ENCODE measurements at places on chromosomes 2 and 18.
A peak's percentile ranks its signal among the peaks of the same experiment; 100 is the strongest.

DNA sequence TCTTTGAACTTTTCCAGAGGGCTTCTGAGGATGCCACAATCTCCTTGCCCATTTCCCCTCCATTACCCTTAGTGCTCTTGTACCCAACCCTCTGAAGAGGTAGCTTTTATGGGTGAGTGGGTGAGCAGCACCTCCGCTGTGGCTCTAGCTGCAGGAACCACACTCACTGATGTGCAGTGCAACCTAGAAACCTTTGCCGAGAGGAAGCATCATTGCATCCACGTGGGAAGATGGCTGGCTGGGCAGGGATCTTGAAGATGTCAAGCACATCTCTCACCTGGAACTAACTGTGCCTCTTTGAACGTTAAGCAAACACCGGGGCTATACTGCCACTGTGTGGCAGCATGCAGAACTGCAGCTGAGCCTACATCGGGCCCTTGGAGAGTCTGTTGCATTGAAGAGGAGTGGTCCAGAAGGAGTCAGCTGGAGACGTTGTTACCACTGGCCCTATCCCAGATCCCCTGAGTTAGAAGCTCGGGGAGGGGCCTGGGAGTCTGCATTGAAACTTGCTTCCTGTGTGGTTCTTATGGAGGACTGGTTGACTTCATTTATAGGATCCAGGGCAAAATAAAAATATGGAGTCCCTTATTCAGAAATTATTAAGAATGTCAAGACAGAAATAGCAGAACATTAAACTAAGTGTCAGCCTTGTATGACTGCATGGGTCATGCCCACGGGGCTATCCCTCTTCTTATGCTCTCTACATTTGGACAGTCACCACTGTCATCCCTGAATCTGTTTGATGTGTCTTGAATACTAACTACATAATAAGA lies 28.7 kb downstream of the IGFBP5 start:
- DNase-seq = peak; percentile 66

GRCh38 chr2:20062615-20063545 lies 11.5 kb upstream of the LAPTM4A start:
- no peak for DNase-seq

DNA sequence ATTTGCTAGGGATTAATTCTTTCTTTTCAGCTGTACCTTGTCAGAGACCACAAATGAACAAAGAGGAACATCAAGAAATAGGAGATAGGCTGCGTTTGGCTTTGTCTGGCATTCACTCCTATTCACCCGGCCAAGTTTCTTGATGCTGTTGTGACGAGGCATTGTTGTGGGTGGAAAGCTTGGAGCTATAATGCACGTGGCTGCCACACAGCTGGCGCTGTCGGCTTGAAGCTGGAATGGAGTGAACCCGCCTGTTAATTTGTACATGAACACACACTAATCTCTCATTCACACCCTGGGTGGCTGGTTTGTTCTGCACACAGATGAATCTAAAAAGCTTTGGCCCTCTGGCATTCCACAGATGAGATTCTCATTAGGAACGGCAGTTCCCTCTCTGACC lies 274.9 kb upstream of the GYPC start:
- no peak for DNase-seq

DNA sequence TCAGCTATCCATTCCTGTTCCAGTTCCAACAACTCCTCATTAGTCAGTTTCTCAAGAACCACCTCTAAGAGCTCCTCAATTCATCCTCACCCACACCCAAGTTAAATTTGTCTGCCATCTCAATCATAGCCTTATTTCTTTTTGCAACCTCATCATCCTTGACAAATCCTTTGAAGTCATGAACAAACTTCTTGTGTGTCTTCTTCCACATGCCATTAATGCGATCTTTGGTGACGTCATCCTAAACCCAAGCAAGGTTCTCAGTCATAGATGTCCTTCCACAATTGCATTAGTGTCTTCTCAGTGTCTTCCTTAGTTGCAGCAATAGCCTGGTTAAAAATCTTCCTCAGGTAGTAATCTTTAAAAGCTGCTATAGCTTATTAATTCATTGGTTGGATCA lies 71.2 kb upstream of the FSIP2 start:
- no peak for DNase-seq

All from GM12891 (cell line).